Endothelial cell (in vitro differentiated cells): ENCODE measurements at places on chromosomes 16 and 17.

DNA sequence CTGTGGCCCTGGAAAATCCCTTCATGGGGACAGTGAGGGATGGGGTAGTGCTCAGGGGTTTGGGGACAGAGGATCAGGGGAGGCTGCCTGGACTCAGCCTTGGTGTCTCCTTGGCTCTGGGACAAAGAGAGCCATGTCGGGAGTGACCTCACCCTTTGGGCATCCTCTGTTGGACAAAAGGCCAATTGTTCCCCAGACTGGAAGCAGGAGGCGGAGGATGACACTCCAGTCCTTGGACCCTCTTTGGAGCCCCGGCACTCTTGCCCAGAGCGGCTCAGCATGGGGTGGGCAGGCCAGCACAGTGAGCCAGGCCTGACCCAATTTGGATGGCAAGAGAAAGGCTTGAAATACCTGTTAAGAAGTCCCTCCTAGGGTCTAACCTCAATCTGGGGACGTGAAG is 39.4 kb upstream of the PHB1 start:
- no peak for DNase-seq

DNA sequence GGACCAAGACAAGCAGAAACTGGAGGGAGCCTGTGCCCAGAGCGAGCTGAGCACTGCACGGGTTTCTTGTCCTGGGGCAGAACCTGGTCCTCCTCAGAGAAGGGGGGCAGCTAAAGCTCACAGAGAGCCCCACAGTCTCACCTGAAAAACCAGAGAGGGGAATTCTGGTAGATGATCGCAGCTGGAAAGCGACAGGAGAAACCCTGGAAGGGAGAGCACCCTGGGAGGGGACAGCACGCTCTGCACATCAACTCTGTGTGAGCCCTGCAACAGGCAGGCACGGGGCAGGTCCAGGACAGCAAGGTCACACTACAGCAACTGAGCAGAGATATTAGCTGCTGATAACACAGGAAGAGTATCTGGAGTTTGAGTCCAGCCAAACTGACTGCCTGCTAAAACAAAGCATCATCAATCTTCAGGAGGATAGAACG is 18.2 kb downstream of the ZCCHC14 start:
- DNase-seq, result no peak

DNA sequence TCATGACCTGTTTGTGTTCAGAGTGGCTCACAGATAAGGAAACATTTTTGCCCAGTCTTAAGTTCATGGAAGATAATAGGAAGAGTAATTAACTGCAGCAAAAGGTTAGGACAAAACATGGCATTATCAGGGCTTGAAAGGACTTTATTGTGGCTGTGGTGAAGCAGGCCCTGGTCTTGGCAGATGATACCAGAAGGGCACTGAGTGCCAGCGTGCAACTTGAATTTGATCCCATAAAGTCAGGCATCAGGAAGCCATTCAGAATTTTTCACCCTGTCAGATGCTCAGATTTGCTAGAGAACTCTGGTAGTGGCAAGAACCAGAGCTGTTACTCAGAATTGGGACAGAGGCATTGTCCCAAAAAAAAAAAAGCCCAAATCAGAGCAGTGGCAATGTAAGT is 11.2 kb upstream of the COG7 start:
- DNase-seq, result no peak

- DNase-seq, result peak; percentile 82
Observed at GRCh38 chr17:21551081-21551881, 141.0 kb upstream of the KCNJ18 start.

DNA sequence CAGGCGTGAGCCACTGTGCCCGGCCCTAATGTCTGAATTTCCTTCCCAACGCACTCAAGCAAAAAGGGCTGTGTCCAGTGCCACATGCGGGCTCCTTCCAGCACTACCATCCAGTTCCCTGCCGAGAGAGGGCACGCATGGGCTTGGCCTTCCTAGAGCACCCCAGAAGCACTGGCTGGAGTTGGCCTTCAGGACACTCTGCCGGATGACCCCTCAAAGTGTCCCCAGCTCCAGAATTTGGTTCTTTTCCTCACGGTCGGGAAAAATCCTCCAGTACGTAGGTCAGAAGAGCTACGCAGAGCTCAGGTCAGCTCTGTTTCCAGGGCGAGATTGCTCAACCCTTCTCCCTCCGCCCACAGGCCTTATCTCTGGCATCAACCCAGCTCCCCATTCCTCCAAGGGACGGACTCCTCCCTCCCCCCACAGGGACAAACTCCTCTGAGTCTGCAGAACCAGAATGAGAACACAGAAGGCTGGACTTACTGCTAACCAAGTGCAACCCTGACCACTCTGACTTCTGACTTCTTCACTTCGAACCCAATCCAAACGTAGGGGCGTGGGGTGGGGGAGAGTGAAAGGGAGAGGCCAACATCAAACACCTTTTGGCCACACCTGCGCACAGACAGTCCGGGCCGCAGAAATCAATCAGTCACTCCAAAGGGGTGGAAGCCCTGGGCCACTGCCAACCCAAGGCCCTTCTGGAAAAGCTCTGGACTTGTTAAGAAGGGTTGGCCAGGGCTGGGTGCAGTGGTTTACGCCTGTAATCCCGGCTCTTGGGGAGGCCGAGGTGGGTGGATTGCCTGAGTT is 3.6 kb downstream of the CDC42EP4 start:
- no peak for DNase-seq

DNA sequence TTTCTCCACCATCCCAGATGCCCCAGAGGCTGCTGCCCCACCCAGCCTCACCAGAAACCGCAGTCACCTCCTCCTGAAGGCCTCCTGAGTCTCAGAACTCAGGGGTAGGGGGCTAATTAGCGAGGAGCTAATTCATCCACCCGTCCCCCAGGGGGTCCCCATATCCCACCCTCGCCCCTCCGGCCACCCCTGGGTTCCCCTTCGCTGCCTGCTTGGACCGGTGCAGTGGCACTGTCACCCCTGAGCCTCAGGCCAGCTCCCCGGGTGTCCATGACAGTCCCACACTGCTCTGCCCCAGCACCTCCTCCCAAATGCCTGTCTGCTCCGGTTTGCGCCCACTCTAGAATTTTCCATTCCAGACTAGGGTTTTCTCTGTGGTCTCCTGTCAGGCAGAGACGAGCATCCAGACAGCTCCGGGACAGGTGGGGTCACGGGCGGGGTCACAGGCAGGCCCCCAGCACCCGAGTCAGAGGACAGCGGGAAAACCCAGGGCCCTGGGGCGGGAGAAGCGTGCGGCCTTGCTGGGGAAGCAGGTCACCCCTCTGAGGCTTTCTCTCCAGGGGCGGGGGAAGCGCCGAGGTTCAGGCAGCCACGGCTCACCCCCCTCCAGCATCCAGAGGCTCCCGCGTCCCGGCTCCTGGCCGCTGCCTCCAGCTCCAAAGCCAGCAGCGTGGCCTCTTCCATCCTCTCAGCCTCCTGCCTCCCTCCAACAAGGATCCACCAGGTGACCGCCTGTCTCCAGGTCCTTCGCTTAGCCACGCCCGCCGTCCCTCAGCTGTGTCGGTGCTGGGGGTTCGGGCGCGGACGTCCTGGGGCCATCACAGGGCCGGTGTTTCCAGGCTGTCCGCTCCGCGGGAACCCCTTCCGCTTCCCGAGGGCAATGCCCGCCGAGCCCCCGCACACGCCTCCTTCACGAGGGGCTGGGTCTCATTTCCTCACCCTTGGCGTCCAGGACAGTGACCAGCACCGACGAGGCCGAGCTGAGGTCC is 3.1 kb upstream of the PERCC1 start:
- no peak for DNase-seq

DNA sequence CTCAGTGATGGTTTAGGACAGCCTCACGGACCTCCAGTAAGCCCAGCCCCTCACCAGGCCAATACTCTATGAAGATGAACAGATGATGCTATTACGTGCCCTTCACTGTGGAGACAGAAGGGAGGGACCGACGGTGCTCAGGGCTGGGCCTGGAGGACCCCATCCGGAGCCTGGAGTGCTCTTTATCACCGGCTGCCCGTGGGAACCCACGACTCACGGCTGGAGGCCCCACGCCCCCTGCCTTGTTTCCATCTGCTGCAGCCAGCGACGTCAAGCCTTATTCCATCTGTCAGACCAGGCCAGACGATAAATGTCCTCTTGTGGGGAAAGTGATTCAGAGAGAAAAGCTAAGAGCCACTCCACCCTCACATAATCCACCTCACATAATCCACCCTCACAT is 4.0 kb upstream of the TIMM22 start:
- no peak for DNase-seq

DNA sequence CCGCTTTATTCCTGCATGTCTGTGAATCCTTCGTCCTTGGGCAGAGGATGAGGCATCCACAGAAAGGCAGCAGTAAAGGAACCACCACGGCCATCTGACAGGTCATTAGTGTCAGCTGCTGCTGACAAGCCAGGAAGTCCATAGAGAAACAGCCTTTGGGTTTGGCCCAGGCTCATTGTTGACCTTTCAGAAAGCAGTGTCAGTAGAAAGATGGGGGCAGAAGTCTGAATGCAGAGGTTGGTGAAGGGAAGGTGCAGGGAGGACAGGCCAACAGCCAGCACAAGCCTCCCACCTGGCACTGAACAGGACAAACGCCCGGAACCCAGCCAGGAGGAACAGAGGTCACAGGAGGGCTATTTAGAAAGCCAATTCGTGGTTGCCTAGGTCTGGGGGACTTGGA is 105.8 kb downstream of the VAT1L start:
- no peak for DNase-seq

- DNase-seq, result no peak
Observed at GRCh38 chr17:44086364-44087311, 16.1 kb downstream of the G6PC3 start.

DNA sequence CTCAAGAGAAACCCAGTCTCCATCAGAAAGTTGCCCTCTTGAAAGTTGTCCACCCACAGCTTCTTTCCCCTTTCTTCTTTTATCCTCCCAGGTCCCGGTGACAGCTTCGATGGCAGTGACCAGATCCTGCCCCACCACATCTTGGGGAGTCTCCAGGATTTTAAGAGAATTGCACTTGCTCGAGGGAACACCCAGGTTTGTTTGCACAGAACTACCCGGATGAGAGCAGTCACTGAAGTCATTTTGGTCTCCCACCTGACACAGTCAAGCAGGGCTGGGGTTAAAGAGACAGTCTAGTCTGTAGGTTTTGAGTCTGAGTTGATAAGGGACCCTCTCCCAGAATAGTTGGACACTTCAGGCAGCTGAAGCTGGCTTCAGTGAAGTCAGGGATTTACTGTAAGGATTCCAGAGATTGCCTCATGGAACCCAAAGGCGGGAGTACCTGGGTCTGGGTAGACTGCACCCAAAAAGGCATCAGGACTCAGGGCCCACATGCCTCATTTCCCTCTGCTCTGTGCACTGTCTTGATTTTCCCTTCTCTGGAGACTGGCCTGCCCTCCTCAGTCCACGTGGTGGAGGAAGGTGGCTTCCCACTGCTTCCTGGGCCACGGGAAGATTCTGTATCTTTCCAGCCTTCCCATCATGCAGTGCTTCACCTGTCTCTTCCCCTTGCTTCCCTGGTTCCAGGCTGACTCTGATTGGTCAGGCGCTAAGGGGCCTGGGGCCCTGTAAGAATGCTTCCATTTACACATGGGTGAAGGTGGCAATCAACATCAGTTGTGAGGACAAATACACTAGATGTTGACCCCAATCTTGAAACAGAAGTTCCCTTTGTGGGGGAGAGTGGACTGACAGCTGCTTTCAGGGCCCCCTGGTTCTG is 9.5 kb downstream of the MYCBPAP start:
- no peak for DNase-seq

GRCh38 chr17:17018612-17019429 is 23.4 kb upstream of the MPRIP start:
- no peak for DNase-seq

GRCh38 chr17:2929881-2930533 is 133.4 kb downstream of the OR1D5 start:
- DNase-seq, result peak; percentile 75

- DNase-seq, result no peak
Observed at GRCh38 chr16:75575958-75576357, 9.8 kb downstream of the GABARAPL2 start.

DNA sequence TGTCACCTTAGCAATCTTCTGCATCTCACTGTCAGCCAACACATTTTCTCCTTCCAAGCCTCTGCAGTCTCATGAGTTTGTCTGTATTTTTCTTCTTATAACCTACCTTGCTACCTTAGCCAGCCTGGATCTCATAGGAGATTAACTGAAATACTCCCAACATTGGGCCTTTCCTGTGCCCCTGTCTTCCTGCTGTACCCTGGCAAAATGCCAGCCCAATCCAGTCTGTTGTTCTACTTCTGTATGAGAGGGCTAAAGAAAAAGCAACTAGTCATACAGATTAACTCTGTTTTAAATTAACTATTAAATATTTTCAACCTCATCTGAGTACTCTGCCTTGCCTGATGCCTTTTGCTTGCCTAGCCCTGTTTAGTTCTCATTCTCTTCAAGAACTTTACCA is 18.4 kb downstream of the GOSR1 start:
- no peak for DNase-seq

- DNase-seq, result no peak
Observed at GRCh38 chr17:1021147-1021546, 24.2 kb downstream of the TIMM22 start.

DNA sequence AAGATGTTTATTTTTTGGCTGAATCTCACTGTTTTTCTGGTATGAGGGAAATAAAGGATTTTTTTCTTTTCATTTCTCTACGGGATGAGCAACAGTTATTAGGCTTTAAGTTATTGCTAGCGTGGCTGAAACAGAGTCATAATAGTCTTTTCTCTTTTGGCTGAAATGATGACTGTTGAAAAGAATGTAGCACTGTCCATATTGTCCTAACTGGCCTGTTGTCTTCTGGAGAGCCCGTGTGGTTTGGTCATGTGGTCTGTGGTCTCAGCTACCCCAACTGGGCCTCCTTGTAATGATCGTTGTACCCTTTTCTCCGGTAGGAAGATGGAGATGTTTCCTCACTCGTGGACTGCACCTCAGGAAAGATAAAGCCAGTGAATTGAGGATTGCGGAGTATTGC is 36.6 kb downstream of the EPN2 start:
- DNase-seq, result no peak

DNA sequence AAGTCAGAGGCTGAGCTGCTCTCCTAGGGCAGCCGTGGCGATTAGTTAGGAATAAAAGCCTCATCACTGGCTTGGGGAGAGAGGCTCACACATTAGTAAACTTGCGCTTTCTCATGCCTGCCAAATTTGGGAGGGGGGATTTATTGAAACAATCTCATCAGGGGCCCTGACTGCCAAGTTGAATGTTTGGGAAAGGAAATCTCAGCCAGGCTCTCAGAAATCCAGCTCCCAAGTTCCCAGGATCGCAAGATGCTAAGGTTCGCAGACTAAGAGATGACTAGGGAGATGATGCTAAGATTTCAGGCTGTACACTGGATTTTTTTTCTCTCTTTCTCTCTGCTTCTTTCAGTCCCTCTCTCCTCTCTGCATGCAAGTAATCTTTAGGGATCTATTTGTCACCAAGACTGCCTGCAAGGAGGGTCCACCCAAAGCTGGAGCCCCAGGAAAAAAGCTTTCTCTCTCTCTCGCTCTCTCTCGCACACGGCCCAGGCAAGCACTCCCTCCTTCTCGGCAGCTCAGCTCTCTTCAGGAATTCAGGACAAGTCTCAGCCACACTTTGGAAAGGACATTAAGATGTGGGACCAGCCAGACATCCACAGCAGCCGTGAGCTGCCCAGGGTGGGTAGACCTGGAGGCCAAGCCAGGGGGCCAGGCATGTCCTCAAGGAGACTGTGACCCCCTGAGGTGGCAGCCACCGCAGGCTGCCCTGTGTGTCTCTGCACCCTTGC is 1.4 kb downstream of the GPR139 start:
- DNase-seq, result no peak
